ENCODE measurements at places on chromosomes 1 and 21.

DNA sequence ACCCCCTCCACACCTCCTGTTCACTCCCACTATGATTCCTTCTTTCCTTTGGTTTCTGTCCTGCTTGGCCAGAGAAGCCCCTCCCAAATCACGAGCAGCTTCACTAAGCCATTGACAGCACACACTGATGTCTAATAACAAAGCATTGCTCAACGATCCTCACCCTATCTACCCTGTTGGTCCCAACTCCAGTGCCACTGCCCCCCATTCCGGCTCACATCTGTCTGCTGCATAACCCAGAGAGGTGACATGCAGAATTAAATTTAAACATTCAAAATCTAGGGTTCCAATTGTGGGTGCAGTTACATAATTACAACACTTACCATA, 236.9 kb downstream of the TTLL7 start:
- DNase-seq = no peak

- DNase-seq = no peak
Observed at GRCh38 chr21:38520511-38520910, 22.2 kb upstream of the ERG start.

DNA sequence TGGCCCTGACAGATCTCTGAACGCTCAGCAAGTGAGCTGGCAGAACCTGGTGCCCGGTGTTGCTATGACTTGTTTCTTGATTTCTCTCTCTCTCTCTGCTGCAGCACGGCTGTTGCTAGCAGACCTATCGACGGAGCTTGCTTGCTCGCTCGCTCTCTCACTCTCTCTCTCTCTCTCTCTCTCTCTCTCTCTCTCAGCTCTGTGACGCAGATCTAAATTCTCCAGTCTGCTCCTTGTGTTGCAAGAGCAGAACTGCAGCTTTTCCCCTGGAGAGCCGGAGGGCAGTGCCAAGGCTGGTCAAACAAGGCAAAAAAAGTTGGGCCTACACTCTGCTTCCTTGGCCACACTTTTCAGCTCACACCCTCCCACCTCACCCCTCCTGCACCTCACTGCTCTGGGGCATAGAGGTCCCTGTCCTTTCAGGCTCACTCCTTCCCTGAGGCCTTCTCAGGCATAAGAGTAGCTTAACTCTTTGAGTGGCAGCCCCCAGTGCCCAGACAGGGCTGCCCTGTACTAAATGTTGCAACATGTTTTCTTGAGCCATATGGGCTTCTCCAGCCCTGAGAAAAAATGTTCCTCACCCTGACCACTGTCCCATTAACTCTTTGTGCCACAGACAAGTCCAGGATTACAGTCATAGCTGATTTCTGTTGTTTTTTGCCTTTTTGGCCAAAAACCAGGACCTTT, 72.2 kb downstream of the CD46 start:
- peak; percentile 65 for DNase-seq

DNA sequence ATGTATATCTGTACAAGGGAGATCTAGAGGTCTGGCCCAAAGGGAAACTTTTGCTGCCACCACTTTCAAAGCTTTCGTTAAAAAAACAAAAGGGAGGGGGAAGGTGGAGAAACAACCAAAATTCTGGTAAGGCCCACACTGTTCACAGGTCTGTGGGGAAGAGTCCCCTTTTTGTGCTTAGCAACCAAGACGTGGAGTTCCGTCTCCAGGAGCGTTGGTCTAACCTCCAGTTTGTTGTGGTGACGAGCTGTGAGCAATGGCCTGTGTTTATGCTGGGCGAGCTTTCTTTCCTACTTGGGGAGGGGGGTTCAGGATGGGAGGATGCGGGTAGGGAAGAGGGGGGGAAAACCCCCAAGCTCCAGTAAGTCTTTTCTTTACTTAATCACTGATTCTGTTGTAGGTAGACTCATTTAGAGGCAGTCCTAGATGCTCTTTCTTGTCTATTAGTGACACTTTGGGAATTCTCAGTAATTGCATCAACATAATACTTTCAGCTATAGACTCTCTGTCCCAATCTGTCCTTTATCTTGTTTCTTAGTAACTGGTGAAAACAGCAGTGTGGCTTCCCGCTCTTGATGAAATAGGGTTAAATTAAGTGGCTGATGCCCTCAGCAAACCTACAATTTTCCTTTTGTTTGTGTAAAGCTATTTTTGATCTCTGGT, 1.5 kb downstream of the HIPK1 start:
- peak; percentile 44 for DNase-seq
